ENCODE measurements at places on chromosomes 1 and 21. TPM values are rescaled to one million over a fixed set of nuclear protein-coding genes. Genes with fewer than 3 reads are reported as not detected.

GRCh38 chr1:53655931-53656746, 82.8 kb downstream of the GLIS1 start:
- no peak for DNase-seq

GRCh38 chr21:39156024-39156423, 27.2 kb downstream of the PSMG1 start:
- DNase-seq = no peak

OSBPL9 gene
- 52.3 TPM for total RNA-seq

VTCN1 gene
- total RNA-seq = not detected

GRCh38 chr1:230082211-230082610, 15.2 kb downstream of the GALNT2 start:
- DNase-seq = no peak

DNA sequence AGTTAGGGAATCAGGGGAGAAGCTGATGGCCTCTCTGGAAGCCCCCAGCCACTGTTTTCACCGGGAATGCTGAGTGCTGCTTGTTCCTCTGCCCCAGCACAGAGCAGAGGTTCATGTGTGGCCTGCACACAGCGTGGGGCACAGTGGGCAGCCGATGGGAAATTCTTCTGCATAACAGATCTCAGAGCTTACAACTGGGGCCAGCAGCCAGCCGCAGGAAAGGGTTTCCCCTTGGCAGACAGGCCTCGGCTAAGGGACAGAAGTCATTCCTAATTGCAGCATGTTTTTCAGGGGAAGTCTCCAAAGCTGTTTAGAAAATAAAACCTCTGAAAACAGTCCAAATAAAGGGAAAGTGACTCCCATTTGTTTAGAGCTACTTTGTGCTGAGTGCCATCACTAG, 22.6 kb downstream of the HMGB4 start:
- DNase-seq = no peak

ATP1A4 gene
- total RNA-seq = 0.55 TPM

DNA sequence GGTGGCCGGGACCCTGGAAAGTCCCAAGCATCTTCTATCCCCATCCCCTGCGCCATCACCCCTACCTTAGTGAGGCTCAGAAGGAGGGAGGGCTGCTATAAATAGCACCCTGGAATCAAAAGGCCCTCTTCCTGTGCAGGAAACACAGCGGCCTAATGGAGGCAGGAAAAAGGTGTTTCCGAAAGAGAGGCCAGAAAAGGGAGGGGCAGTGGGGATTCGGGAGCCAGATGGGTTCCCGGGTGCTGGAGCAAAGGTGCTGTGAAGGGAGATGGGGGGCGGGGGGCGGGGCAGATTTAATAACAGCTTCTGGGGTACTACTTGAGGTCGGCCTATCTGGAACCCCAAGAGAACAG, 16.6 kb downstream of the NAV1 start:
- no peak for DNase-seq

DNA sequence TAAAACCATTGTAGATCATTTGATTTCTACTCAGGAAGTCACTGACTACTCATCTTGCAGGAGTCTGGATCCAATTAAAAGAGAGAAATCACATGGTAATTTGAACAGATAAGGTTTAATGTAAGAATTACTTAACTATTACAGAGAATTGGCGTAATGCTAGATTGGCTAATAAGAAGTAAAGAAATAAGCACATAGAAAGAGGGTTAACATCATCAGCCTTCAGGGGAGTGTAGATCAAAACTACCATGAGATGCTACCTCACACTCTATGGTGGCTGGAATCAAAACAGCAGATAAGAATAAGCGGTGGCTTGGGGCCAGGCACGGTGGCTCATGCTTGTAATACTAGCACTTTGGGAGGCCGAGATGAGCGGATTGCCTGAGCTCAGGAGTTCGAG, 11.7 kb downstream of the ST3GAL3 start:
- DNase-seq = no peak

- no peak for DNase-seq
Measured at GRCh38 chr1:202017749-202018467, 7.5 kb downstream of the ELF3 start.

GRCh38 chr1:36342426-36343185, 19.2 kb upstream of the EVA1B start:
- DNase-seq = no peak

LRRC53 gene
- total RNA-seq = not detected

GRCh38 chr1:163570071-163570470, 248.3 kb downstream of the NUF2 start:
- no peak for DNase-seq

FTCD gene
- 0.23 TPM for total RNA-seq

CRYBG2 gene
- 0.98 TPM for total RNA-seq

DNA sequence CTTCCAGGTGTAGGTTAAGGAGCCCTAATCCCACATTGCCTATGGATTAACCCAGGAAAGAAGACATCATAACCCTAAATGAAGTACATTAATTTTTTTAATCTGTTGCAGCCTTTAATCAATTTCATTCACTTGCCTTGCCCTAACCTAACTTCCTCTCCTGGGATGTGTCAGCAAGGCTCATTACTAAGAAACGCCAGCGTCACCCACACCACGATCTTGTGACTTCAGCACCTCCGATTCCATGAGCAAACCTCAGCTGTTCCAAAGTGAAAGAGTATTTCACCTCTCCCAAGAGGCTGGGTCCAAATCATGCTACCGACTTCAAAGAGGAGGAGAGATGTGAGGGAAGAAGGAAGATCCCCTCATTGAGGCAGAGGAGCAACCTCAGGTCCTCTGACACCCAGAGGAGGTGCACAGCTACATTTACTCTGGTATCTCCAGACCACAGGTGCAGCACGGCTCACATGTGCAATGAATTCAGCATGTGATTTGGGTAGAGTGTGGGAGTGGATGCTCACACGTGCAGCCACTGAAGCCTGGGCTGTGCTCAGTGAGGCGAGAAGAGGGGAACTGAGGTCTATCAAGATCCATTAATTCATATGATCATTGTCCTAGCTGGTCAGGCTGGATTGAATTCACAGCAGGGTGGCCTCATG, 134.1 kb downstream of the SLC30A10 start:
- DNase-seq = no peak

DNA sequence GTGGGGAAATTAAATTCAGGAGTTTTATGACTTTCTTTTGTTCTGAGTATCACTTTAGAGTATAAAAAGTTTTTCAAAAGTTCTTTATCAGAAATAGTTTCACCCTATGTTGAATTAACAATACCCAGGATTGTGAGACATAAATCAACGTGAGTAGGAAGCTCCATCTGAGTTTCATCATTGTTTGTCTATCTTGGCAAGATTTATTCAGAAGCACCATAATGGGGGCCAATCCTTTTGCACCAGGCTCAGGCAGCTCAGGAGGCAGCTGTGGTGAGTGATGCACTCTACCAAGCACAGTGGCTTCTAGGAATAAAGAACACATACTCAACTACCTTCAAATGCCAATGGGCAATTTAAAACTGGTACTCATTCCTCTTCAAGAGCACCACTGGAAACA, 12.0 kb downstream of the CREG1 start:
- no peak for DNase-seq

DNA sequence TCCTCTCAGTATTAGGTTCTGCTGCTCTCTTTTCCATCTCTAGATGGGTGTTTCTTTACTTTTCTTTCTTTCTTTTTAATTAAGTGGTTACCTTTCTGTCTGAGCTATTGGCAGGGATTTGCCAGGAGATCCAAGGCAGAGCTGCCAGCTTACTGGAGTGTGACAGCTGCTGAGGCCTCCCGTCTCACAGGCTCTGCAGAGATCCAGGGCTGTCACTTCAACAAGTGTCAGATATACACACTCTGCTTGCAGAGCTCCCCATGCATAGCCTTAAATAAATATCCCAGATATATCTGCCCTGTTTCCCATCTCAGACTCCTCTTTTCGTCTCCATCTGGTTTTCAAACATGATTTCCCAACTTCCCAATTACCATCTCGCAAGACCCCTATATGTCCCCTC, 124.3 kb downstream of the NOS1AP start:
- DNase-seq = no peak

MRPS21 gene
- total RNA-seq = 80.7 TPM

GRCh38 chr1:20430355-20431175, 55.4 kb downstream of the CAMK2N1 start:
- no peak for DNase-seq

FCMR gene
- 16.7 TPM for total RNA-seq

- no peak for DNase-seq
Measured at GRCh38 chr1:55640708-55641473, 425.7 kb upstream of the USP24 start.
